ENCODE measurements at places on chromosomes 5 and 9. TPM values are rescaled to one million over a fixed set of nuclear protein-coding genes. Genes with fewer than 3 reads are reported as not detected.

Gene HTR4
- 0.33 TPM for total RNA-seq

GRCh38 chr5:31832966-31833365 lies 194.0 kb downstream of the PDZD2 start:
- DNase-seq, result no peak

DNA sequence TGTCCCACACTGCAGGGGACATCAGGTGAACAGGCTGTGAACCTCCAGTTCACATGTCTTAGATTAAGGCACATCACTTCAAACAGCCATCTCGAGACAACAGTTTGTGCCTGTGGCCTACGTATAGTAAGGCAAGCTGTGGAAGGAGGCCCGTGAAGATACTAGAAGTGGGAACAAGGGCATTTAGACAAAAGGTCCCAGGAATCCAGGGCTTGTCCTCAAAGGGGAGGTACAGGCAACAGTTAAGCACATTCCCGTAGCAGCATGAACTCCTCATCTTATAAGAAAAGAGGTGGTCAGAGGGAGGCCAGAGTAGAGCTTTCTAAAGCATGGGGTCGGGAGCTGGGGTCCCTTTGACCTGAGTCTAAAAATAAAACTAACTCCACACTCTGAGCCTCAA lies 122.5 kb upstream of the TRPM3 start:
- DNase-seq, result no peak

DNA sequence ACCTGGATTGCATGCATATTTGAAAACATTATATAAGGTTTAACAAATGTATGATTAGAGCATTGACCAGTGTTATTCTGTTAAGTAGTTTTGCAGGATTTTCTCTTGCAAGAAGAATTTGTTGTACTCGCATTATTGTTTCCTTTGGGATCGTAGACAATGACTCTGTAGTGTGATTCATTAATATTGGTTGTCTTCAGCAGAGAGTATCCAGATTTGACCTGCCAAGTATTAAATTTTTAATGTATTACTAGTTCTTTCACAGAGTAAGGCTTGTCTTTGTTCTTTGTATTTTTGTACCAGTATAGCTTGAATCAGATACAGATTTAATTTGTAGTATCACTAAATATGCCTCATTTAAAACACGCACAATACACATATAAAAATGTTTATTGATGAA lies 155.0 kb downstream of the PBX3 start:
- DNase-seq, result no peak

DNA sequence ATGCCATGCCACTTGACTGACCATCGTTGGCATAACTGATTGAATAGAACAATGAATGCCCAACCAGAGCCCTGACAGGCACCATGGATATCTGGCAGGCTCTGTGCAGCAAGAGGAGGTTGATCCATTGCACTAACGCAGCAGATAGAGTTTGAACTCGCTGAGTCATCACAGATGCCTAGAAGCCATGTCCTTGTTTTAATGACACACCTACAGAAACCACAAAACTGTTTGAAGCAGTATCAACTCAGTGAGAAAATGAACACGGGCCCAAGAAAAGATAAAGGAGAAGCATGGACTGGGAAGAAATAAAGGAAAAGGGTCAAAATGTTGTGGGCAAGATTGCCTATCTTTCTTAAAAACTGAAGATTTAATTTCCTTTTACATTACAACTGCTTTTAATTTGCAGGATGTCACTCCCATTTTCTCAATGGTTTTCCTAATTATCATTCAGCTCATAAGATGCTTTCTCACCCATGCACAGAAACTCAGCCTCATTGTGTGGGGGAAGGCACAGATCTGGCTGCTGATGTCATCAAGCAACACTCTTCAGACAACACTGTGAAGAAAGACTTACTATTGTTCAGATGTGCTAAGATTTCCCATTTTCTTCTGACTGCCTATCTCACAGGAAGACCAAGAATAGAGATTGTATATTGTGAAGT lies 129.0 kb downstream of the PIK3R1 start:
- no peak for DNase-seq

Gene SLC27A6
- total RNA-seq, result not detected

GRCh38 chr9:134942011-134942787 lies 24.5 kb upstream of the FCN1 start:
- peak; percentile 62 for DNase-seq

Gene TAF11L5
- not detected for total RNA-seq

GRCh38 chr5:96316487-96316886 lies 116.6 kb downstream of the PCSK1 start:
- DNase-seq, result no peak

DNA sequence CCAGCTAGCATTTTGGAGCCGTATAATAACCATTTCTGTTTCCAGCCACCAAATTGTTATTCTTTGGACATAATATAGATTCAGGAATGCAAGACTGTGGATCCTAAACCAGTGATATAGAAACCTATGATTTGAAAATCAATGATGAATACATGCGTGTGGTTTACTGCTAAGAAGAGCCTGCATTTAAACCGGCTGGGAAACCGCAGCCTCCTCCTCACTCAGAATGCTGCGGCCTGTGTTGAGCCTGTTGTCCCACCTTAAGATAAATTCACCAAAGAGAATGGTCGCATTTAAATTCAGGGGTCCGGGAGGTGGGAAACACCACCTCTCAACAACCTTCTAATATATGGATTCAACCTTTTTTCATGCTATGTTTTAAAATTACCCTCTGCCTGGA lies 148.0 kb downstream of the MEF2C start:
- DNase-seq, result no peak

- DNase-seq, result peak; percentile 78
Observed at GRCh38 chr9:126702151-126703001, 88.6 kb downstream of the LMX1B start.

DNA sequence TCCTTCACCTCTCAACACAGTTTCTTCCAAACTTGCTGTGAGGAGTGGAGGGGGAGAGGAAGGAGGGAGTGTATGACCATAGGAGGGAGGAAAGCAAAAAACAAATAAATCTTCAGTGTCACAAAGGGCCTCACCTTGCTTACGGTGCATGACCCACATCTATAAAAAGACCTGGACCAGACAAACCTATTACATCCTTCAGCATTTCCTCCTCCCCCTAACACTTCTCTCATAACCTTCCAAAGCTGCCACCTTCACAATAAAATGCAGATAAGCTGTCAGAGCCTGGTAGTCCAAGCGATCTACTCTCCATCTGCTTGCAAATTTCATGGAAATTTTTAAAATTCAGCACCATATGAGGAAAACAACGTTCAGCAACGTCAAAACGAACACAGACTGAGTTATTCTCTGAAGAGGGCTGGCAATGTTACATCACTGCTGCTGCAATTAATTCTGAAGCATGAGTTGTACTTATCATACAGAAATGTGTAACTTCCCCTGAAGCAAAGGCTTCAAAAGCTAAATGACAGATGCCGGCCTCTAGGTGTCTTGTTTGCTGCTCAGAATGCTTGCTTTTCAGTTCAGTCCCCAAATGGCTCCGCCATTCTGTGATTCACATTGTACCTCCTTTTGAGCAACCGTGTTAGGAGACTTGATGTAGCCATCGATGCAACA lies 62.9 kb downstream of the EFNA5 start:
- DNase-seq, result no peak

DNA sequence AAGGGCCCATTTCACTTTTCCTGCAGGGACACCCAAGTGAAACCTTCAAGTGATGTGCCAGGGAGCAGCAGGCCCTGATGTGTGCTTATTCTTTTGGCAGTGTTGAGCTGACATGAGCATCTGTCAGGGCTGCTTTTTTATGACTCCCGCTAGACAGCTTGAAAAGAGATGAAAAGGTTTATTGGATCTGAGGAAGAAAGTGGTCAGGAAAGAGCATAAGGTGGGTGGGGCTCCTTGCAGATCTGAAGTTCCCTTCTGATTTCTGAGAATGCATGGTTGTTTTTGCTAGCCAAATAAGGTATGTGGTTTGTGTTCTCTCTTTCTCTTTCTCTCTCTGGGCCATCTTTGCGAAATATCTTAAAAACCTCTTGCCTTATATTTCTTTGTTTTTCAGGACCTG lies 316.1 kb downstream of the DMRT2 start:
- DNase-seq, result no peak

Gene SMIM33
- not detected for total RNA-seq

- no peak for DNase-seq
Observed at GRCh38 chr9:35658968-35659220, 802 bp downstream of the CCDC107 start.

Gene CD72
- 2.8 TPM for total RNA-seq

GRCh38 chr5:127586066-127586770 lies 62.7 kb upstream of the CTXN3 start:
- no peak for DNase-seq

DNA sequence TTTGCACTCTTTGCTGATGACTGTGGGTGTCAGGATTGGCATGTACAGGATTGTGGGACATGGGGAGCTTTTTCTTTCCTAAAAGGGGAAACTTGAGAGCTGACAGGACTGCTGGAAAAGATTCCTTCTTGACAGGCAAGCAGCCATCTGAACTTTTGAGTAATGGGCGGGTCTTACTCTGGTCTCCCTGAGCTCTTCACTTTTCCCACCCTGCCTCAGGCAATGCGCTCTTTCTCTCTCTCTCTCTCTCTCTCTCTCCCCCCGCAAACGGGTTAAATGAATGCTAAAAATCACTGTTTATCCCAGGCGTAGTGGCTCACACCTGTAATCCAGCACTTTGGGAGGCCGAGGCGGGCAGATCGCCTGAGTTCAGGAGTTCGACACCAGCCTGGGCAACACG lies 37.1 kb upstream of the F2RL1 start:
- DNase-seq, result no peak

GRCh38 chr9:3528451-3528850 lies 2.6 kb upstream of the RFX3 start:
- DNase-seq, result no peak

GRCh38 chr9:71758785-71759184 lies 9.5 kb downstream of the CEMIP2 start:
- no peak for DNase-seq

- no peak for DNase-seq
Observed at GRCh38 chr5:87150630-87151029, 117.1 kb upstream of the RASA1 start.

Gene IQGAP2
- total RNA-seq, result 12.9 TPM

DNA sequence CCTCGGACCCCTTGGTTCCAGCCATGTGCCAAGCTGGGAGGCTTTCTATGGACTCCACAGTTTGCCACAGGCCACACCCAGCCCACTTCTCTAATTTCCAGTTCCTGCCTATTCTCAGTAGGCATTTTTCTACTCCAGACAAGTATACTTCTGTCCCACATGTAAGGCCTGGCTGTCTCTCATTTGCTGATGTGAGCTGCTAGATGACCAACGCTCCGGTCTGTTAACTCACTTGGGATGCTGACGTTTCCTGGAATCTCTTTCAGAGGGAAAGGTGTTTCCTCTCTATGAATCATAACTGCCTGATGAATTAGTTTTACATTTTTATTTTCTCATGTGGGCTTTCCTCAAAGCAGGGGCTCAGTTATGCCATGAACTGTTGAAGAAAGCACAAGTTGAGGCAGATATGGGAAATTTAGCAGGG lies 36.3 kb downstream of the ERGIC1 start:
- DNase-seq, result peak; percentile 82

Gene SPINK1
- total RNA-seq, result not detected

Gene SLIT3
- 67.1 TPM for total RNA-seq

All from posterior vena cava (tissue), 2 donors.